ENCODE measurements at places on chromosomes 5 and 9.

- DNase-seq = no peak
Measured at GRCh38 chr5:19301271-19301670, 686.7 kb downstream of the CDH18 start.

DNA sequence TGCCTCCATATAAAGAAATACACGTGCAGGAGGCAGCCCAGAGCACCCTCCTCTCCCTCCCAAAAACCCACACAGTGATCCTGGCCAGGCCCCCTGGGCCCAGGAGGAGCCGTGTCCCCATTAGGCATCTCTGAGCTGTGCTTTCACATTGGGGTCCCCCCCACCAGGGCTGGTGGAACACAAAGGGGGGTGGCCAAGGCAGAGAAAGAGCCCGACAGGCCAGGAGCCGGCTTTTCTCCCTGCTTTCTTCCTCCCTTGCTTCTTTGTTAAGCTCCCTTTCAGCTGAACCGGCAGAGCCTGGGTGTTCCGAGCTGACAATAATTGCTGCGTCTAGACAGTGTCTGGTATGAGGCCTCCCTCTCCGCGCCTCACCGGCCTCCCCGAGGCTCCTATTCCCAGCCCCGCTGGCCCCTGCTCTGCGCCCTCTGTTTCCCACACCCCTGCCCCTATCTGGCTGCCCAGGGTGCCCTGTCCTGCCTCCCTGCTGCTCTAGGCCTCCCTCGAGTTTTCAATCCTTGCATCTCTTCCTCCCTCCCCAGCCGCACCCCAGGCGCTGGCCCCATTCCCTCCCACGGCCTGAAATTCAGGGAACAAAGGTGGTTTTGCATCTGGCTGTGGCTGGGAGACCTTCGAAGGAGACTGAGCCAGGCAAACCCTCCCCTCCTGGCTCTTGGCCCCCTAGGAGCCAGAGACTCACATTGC is 120.6 kb downstream of the C9orf50 start:
- DNase-seq = no peak

DNA sequence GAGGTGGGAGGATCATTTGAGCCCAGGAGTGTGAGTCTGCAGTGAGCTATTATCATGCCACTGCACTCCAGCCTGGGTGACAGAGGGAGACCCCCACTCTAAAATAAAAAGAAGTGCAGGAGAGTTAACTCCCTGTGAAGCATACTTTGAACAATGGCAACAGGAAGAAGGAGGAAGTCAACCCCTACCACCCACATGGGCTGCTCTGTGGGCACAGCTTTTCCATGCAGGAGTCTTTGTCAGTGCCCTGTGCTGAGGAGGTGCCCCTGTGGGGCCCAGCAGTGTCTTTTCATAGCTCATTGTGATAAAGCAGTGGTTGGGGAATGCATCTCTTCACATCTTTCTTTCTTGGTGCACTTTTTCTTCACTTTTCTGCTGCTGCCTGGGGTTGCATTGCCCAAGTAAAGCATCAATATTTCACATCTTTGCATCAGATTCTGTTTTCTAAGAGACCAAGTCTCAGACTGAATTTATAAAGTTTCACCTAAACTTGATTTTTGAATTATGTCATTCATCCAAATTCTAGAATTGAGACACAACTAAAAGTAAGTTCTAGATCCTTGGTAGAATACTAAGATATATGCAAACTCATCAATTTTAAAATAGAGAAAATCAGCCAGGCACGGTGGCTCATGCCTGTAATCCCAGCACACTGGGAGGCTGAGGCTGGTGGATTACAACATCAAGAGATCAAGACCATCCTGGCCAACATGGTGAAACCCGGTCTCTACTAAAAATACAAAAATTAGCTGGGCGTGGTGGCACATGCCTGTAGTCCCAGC is 316.6 kb downstream of the DNAH5 start:
- DNase-seq = no peak

GRCh38 chr5:169196059-169196458 is 104.9 kb downstream of the SLIT3 start:
- DNase-seq = no peak

- peak; percentile 15 for DNase-seq
Measured at GRCh38 chr9:112249277-112249676, 74.2 kb upstream of the SUSD1 start.

- DNase-seq = no peak
Measured at GRCh38 chr9:111399772-111400563, 69.9 kb upstream of the OR2K2 start.

- DNase-seq = no peak
Measured at GRCh38 chr5:117041926-117042595, 467.4 kb upstream of the SEMA6A start.

GRCh38 chr5:150623878-150624216 is 16.6 kb upstream of the SYNPO start:
- no peak for DNase-seq

DNA sequence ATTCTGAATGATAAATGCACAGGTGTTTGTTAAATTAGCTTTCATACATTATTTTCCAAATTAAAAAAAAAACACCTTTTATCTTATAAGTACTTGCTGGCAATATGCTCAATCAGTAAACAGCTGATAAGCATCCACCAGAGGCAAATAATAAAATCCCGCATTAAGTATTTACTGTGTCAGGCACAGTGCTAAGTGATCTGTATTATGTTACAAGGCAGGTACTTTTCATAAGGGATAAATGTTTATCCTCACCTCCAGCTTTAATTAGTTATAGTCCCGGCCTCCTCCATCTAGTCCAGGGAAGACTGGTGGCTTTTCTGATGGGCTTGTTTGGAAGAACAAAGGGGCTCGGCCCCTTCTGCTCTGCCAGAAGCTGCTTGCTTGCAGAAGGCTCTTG is 40.1 kb downstream of the PFDN1 start:
- no peak for DNase-seq

- no peak for DNase-seq
Measured at GRCh38 chr5:78651468-78651867, 2.9 kb upstream of the LHFPL2 start.

GRCh38 chr5:172860520-172861443 is 26.7 kb downstream of the ERGIC1 start:
- DNase-seq = no peak

DNA sequence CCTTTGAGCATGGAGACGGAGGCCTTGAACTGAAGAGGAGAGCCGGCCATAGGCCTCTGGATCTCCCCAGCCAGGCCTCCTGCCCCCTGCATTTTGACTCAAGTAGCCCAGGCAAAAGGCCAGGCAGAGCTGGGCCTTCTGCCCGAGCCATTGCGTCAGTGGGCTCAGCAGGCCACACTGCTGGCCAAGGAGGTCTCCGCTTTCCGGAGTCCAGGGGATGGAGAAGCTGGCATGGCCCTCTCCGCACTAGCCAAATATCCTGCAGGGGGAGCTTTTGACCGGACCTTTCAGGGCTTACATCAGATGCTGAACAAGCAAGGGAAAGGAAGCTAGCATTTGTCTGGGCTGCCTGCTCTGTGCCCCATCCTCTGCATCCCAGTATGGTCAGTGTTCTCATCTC is 386.8 kb downstream of the TRIM36 start:
- no peak for DNase-seq

- DNase-seq = no peak
Measured at GRCh38 chr5:37926732-37927131, 86.9 kb upstream of the GDNF start.

GRCh38 chr5:33994845-33995244 is 10.4 kb upstream of the SLC45A2 start:
- no peak for DNase-seq

GRCh38 chr9:27836661-27837401 is 263.6 kb upstream of the C9orf72 start:
- no peak for DNase-seq

DNA sequence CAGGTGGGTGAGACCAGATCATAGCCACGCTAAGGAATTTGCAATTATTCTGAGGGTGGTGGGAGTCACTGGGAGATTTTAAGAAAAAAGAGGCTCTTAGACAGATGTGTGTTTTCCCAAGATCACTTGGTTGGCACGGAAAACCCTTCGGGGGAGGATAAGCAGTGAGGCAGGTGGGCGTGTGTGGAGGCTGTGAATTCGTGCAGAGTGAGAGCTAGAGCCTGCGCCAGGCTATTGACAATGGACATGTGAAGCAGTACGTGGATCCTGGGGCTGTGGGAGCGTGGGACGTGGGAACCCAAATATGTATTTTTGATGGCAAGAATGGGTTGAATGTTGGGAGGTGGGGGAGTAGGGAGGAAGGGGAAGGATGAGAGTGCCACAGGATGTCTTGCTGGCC is 19.4 kb downstream of the MVB12B start:
- DNase-seq = no peak

DNA sequence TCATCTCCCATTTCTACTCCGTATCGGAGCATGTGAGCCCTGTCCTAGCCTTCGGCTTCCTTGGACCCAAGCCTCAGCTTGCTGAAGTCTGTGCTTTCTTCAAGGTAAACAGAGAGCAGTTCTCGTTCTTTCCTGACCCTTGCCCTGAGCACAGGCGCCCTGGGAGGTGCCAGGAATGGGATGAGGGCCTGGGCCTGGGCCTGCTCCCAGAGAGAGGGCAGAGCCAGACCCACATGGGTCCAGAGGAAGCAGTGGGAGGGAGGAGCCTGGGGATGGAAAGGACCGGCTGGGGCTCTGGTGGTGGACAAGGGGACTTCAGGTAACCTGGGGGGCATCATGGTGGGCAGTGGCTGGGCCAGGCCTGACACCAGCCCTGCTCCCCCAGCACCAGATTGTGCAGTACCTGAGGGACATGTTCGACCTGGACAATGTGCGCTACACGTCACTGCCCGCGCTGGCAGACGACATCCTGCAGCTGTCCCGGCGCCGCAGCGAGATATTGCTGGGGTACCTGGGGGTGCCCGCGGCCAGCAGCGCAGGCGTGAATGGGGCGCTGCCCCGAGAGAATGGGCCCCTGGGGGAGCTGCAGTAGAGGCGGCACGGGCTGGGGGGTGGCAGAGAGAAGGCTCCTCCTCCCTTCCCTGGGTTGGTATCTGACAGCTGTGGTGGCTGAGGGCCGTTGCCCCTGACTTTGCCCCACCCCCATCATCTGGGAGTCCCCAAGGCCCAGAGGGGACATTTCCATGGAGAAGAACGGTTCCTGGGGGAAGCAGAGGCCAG is 10.9 kb upstream of the DOLPP1 start:
- DNase-seq = no peak

DNA sequence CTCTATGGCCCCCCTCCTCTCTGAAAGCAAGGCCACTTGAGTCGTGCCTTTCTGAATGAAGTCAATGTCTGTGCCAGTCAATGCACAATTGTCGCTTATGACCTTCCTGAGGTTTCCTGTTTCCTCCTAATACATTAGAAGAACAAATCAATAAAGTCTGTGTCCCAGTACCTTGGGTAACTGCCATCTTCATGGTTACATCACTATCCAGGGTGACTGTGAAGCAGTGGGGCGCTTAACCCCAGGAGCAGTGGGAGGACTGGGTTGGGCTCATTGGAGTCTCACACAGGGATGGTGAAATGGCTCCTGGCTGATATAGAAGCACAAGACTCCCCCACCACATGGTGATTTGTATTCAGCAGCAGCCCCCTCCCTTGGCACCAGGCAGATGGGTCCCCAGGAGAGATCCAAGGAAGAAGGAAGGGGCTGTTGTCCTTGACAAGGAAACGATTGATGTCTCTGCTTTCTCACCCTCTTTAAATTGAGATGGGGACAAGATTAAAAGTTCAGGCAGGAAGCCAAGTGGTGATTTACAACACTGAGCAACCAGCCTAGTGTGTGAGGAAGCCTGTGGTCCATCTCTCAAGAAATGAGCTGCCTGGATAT is 261.9 kb upstream of the ZNF462 start:
- no peak for DNase-seq

- no peak for DNase-seq
Measured at GRCh38 chr9:99296291-99296951, 74.3 kb downstream of the SEC61B start.

- no peak for DNase-seq
Measured at GRCh38 chr9:113993838-113994540, 84.1 kb downstream of the AMBP start.

DNA sequence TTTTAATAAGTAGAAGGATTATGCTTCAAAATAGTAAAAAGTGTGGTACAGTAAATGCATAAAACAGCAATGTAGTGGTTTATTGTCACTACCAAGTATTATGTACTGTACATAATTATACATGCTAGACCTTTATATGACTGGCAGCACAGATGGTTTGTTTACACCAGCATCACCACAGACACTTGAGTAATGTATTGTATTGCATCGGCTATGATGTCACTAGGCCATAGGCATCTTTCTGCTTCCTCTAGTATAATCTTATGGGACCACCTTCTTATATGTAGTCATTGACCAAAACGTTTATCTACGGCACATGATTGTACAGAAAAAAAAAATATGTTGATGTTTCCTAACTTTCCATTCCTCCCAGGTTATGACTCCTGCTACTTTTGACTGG is 31.9 kb upstream of the SSBP2 start:
- DNase-seq = no peak

GRCh38 chr5:119752921-119753886 is 123.8 kb downstream of the FAM170A start:
- no peak for DNase-seq

DNA sequence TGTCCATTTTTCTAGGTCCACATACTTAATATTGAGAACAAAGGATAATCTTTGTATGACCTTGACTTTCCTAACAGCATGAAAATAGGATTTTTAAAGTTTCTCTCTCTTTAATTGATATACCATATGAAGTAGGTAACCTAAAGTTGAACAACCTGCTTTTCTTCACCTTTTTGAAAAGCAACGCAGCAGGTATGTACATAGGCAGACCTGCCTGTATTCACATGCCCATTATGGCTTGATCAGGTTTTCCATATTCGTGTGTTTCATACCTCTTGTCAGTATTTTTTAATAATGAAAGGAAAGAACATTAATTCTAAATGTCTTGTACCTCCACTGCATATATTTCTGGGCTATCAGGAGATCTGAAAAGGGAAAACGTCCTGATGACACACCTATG is 1.5 kb upstream of the ADAMTSL1 start:
- DNase-seq = no peak

DNA sequence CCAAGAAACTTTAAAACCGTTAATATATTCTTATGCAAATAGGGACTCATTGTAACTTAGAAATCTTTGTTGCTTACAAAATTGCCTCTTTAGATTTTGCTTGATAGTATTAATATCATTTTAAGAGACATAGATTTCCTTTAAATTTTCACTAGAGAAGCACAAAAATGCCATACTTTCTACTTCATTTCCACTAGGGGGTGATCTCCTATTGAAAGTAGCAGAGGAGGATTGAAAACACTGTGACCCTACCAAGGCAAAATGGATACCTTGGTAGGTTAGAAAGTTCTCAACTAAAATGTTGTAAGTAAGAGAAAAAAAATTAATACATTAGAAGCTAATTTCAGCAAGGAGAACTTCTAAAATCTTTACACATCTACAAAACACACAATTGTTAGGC is 204.9 kb downstream of the CHSY3 start:
- DNase-seq = no peak

DNA sequence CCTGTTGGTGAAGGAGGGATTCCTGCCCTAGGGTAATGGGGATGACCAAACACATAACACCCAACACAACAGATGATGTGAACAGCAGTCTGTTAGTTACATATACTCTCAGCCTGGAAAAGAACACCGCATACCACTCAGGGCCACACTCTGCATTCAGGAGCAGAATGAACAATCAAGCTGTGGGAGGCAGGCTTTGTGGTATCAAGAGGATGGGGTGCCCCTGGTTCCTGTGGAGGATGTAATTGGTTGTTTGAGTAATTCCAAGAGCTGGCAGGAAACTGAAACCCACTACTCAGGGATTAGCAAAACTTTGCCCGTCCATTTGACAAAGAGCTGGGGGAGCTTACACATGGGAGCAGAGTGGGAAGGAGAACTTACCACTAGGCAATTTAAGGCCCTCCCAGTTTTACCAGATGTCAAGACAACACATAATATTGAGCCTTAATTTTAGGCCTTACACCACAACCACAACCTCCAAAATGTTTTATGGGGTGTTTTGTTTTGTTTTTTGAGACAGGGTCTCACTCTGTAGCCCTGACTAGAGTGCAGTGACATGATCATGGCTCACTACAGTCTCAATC is 15.6 kb upstream of the PRKAA1 start:
- DNase-seq = no peak

Measured in HS-5 (cell line).